Jurkat, Clone E6-1 (cell line): ENCODE measurements at places on chromosomes 6 and 20.

DNA sequence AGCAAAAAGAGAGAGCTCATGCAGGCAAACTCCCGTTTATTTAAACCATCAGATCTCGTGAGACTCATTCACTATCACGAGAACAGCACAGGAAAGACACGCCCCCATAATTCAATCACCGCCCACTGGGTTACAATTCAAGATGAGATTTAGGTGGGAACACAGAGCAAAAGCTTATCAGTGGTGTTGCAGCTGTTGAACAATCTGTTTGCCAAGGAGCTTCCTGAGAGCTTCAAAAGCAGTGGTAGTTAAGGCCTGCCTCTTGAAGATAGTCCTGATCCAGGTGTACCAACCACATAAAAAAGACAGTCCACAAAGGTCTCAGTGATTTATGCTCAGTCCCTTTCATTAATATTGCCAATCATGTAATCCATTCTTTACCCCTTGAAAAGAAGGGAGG lies 269.4 kb upstream of the IRAK1BP1 start:
- DNase-seq: peak; percentile 23

- DNase-seq: no peak
Observed at GRCh38 chr6:121764493-121764892, 329.0 kb downstream of the GJA1 start.

DNA sequence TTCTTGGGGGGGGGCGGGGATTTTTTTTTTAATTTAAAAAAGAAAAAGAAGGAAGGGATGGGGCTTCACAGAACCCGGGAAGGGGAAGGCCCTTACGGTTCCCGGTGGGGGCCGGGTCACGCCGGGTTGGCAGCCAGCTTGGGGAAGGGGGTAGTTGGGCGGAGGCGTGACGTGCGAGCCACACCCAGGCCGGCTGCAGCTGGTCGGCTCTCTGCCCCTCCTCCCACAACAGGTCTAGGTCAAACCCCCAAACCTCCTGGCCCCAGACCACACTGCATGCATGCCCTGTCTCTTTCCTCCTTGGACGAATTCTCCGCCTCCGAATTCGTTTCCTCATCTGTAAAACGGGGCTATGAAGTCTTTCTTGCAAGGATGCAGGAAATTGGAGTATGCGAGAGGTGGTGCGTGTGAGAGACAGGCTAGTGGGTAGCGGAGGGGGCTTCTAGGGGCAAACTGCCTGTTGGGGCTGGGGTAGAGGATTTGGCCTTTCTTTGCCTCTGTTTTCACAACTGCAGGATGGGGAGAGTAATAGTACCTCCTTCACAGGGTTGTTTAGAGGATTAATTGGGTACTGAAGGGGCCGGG lies 828 bp downstream of the HCK start:
- no peak for DNase-seq

DNA sequence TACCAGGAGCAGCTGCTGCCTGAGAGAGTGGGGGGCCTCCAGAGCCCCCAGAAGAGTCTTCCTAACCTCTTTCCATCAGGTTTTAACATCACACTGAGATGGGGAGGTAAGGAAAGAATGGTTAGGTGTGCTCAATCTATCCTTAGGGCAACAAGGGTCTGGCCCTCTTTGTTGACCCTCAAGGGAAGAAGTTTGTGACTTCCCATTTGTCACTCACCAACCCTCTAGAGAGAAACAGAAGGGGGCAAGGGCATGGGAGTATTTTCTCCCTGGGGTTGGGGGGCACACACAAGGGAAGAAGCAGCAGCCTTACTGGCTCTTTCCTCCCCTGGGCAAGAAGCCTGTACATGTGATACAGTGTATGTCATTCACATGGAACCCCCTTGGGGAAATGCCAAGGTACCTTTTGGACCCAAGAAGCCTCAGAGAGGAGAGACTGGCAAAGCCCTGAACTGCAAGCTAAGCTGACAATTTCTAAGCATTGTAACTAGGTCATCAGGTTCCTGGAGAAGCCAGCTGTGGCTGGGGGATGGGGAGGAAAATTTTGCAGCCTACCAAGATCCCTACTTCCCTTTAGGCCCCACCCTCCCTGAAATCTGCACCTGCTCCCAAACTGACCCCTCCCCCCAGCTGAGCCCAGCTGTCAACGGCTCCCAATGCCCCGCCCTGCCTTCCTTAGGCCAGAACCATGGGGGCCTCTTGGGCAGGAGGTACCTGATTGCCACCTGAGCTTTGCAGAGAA lies 14.5 kb downstream of the BCL2L1 start:
- peak; percentile 83 for DNase-seq

GRCh38 chr20:46210672-46211330 lies 92.7 kb downstream of the CD40 start:
- DNase-seq: no peak

- no peak for DNase-seq
Observed at GRCh38 chr6:43186706-43187105, 4.7 kb downstream of the CUL9 start.

GRCh38 chr6:135936606-135937005 lies 85.1 kb downstream of the PDE7B start:
- no peak for DNase-seq

- DNase-seq: no peak
Observed at GRCh38 chr6:107803957-107804356, 20.2 kb downstream of the SCML4 start.

DNA sequence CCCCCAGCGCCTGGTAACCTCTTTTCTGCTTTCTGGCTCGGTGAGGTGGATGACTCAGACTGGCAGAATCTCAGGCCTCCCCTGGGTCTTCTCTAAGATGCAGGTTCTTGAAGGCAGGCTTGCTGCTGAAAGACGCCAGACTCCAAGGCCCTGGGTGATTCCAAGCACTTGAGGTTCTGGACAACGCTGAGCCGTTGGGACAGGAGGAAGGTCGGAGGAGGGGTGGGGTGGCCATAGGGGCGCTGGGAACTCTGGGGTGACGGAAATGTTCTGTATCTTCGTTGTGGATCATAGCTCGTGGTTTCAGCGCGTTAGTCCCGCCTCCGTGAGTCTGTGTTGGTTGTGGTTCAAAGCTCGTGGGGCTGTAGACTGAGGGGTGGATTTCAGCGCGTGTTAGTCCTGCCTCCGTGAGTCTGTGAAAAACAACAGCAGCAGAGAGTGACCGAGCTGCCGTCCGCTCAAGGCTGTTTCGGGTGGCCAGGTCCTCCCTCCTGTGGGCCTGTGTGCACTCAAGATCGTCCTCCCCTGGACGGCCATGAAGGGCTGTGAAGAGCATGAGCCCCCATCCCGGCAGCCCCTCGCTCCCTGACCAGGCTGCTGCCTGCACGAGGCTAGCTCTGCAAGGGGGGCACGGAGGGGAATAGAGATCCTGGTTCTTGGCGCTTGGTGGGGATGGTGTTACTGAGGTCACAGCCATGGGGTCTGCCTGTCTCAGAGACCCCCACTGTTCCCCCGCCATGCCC lies 7.7 kb downstream of the NTSR1 start:
- no peak for DNase-seq

DNA sequence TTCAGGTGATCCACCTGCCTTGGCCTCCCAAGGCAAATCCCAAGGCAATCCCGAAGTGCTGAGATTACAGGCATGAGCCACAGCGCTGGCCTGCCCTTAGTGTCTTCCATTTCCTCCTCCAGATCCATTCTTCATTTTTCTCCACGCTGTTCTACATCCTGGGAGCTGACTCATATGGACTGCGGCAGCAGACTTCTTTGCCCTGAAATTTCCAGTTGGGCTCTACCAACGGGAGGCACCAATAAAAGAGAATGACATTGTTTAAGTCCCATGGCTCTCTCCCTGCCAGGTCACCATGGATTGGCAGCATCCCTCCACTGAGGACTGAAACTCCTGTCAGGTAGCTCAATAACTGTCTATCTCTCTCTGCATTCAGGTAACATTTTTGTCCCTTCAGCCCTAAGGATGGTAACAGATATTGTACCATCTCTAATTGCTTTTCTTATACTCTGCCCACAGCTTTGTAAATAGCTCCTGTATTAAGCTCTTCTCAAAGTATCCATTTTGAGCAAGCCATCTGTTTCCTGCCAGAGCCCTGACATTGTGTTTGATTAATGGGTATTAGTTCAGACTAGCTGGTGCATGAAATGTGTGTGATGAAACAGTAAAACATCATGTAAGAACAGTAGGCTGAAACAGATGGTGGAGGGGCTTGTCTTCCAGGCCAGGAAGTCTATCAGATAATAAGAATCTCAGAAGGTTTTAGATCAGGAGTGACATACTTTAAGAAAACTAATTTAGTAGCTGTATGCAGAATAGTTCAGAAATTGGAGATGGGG lies 3.6 kb downstream of the TBCC start:
- peak; percentile 38 for DNase-seq

- DNase-seq: no peak
Observed at GRCh38 chr6:46062312-46062711, 46.7 kb upstream of the CLIC5 start.

GRCh38 chr20:52964131-52964530 lies 8.0 kb upstream of the TSHZ2 start:
- no peak for DNase-seq

DNA sequence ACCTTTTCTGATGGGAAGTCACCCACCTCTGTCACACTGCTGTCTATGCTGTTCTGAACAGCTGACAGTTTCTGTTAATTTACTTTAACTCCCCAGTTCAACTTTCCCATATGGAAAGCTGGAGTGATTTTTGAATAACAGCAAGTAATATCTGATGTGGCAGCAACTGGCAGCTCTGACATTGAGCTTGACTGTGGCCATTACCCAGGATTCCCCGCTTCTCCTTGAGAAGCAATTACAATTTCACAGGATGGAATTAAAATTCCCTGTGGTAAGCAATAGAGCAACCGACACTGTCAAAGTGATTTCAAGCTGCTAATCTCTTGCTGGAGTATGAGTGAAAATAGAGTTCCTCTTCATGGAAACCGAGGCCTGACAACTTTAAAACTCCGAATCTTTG lies 348.1 kb upstream of the SOX4 start:
- no peak for DNase-seq

GRCh38 chr6:39553860-39554802 lies 171.1 kb downstream of the KIF6 start:
- no peak for DNase-seq

GRCh38 chr6:167394820-167395219 lies 69.9 kb downstream of the TTLL2 start:
- DNase-seq: no peak

DNA sequence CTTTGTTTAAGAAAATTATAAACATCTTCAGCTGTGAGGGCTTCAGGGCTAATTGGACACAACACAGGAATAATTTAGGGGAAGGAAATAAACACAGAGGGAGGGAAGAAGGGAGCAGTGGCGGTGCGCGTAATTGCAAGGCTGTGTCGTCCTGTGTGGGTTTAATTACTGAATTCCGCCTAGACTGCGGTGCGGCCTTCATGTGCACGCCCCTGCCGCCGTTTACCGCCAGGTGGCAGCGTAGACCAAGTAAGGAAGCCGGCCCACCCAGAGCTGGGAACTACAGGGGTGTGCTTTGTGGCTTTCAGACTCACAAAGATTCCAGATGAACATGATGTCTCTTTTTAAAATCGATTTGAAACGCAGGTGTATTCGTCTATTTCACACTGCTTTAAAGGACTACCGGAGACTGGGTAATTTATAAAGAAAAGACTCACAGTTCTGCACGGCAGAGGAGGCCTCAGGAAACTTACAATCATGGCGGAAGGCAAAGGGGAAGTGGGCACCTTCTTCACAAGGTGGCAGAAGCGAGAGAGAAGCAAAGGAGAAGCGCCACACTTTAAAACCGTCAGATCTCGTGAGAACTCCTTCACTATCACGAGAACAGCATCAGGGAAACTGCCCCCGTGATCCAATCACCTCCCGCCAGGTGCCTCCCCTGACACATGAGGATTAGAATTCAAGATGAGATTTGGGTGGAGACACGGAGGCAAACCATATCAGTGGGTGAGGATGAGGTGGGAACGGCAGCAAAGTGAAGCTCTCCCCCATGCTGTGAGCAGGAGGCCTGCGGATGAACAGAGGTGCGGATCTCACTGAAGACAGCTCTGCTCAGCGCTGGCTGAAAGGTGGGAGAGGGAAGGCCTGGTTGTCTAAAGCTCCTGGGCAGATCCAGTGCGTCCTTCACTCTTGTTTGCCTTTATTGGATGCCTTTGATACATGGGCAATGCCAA lies 222.0 kb upstream of the PDE10A start:
- DNase-seq: peak; percentile 80

DNA sequence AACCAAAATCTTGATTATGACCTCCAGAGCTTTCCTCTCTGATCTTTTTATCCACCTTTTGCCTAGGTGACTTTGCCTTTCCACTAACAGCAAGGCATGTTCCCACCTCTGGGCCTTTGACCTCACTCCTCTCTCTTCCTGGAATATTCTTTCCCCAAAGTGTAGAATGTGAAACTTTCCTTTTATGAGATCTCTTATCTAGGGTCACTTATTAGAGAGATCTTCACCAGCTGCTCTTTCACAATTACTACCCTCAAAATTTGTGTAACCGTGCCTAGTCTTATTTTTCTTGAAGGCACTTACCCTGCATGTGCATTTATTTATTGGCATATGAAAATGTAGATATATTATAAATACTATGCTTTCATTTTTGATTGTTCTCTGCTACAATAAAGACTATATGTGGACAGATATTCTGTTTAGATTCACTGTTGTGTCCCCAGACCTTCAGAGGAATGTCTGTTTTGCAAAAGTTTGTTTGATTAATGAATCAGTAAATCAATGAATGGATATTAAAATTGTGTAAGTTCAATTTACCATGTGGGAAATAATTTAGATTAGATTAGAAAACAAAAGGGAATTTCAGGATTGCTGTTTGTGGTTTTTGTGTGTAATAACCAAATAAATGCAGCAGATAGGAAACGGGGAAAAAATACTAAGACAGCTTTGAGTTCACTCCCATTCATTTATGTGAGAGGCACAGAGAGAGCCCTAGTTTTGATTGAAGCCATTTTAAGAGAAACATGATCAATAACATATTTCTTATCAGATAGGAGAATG lies 207.0 kb downstream of the ADGB start:
- no peak for DNase-seq

DNA sequence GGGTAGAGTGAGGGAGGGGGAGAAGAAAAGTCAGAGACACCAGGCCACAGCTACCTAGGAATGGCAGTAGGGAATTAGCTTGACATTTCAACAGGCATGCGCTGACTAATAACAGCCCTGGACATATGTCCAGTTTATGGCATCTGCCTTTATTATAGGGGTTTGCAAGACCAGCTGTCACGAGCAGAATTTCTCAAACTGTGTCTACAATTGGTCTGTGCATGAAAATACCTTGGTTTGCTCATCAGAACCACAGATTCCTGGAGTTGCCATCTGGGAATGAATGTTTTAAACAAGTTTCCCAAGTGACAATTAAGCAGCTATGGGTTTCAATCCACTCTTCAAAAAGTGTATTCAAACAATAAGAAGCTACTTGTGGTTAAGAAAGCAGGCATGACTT lies 110.3 kb upstream of the ENPP5 start:
- no peak for DNase-seq
